ENCODE measurements at places on chromosomes 6 and 20.

DNA sequence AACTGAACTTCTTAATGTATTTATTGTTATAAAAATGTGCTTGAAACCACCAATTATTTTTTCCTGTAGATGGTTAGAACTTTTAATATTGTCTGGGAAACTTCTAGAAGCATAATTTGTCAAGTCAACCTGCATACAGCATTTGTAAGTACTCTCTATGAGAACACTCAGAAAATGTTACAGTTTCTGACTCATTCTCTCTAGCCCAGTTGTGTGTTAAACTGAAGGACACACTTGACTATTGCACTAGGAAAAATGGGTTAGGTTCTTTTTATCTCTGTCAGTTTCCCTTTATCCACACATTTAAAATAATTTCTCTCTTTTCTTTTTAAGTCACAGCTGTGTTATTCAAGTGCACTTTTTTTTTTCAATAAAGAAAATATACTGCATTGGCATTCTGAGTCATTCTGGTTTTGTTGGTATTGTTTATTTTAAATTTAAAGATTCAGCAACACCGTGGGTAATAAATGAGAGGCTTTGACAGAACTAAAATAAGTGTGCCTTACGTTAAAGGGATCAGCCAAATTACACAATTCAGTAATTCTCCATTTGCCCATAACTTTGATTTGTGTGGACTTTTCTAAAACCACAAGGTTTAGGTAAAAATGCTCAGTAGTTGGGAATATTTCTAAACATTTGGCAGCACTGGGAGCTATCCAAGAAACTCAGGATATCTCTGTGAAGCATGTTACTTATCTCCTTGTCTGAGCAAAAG, 50.7 kb downstream of the OPN5 start:
- no peak for DNase-seq

- DNase-seq: peak; percentile 17
These were observed 33.6 kb downstream of the FAM209B start for GRCh38 chr20:56566621-56567020.

- no peak for DNase-seq
These were observed 86.5 kb upstream of the MYL9 start for GRCh38 chr20:36454698-36455427.

GRCh38 chr20:50110141-50111047, 2.6 kb downstream of the UBE2V1 start:
- DNase-seq: no peak

DNA sequence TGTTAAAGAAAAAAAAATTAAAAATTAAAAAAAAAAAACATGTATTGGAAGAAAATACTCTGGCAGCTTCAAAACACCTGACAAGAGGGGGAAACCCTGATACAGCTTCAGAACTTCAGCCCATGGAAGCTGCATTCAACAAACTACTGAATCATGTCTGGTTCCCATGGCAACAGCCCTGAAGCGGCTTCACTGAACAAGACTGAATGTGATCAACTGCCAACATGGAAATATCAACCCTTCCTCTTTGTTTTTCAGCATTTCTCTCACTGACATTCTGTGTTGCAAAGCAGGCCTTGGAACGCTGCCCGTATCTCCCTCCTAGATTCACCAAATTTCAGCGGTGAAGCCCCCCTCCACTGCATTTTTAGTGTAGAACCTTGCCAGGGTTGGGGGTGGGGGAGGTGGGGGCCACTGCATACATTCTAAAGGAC, 91.3 kb upstream of the SHLD1 start:
- no peak for DNase-seq

DNA sequence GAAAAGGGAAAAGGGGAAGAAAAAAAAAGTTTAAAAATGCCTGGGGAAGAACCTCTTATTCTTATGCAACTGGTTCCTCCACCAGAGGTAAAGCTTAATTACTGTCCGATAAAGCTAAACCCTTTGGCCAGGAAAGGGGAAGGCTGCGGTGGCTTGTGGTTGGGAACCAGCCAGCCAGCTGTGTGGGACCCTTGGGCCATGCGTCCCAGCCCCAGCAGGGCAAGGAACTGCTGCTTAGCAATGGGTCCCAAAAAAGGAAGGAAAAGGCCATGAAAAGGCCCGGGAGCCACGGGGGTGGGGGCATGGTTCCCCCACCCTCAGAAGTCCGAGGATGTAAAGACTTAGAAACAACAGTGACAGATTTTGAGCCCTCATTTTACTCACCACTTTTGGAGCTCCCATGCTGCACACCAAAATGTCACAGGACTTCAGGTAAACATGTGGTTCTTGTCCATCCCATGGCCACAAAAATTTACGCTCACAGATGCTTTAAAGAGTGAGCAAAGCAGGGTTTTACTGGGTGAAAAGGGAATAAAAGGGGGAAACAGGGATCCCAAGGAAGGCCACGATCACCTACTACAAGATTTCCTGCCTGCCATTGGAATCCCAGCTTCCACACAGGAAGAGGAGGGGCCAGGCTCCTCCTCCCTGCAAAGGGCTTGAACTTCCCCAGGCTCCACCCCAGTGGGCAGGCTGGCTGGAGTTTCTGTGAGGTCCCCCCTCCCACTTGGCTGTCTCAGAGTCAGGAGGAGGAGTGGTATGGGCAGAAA, 1234.7 kb upstream of the GJE1 start:
- peak; percentile 66 for DNase-seq

GRCh38 chr20:50065325-50065615, 47.7 kb downstream of the UBE2V1 start:
- no peak for DNase-seq

Measured in HEK293T (cell line).